ENCODE measurements at places on chromosomes 12 and 14.

- no peak for DNase-seq
Observed at GRCh38 chr12:5512601-5512970, 80.7 kb downstream of the NTF3 start.

DNA sequence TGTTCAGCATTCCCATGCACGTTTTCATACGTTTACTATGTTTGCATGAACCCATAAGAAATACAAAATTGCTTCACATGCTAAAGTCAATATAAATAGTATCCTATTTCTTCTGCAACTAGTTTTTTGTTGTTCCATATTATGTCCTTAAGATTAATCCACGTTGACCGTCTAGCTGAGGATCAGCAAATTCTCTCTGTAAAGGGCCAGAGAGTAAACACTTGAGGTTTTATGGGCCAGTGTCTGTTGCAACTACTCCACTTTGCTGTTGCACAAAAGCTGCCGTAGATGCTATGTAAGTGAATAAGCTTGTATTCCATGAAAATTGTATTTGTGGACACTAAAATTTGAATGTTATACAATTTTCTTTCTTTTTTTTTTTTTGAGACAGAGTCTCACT is 21.1 kb upstream of the PITPNM2 start:
- no peak for DNase-seq

- no peak for DNase-seq
Observed at GRCh38 chr14:60926002-60926401, 54.9 kb downstream of the TRMT5 start.

DNA sequence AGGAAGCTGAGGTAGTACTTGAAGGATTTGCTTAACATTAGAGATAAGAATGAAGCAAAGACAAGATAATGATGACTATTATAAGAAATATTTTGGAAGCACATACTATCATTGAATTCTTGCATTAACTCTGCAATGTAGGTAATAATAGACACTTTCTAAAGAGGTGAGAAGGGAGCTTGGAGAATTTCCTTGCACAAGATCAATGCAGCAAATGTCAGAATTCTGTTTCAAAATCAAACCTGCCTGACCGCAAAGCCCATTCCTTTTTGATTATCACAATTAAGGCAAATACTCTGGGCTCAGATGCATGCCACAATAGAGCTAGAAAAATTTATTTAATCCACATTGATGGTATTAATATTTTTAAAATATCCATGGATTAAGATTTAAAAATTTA is 50.4 kb upstream of the RIC8B start:
- no peak for DNase-seq

GRCh38 chr12:89424389-89424788 is 72.1 kb upstream of the DUSP6 start:
- DNase-seq: no peak

- DNase-seq: no peak
Observed at GRCh38 chr14:70173569-70173968, 15.2 kb downstream of the SLC8A3 start.

- DNase-seq: no peak
Observed at GRCh38 chr12:99911081-99911480, 73.7 kb downstream of the ANKS1B start.

DNA sequence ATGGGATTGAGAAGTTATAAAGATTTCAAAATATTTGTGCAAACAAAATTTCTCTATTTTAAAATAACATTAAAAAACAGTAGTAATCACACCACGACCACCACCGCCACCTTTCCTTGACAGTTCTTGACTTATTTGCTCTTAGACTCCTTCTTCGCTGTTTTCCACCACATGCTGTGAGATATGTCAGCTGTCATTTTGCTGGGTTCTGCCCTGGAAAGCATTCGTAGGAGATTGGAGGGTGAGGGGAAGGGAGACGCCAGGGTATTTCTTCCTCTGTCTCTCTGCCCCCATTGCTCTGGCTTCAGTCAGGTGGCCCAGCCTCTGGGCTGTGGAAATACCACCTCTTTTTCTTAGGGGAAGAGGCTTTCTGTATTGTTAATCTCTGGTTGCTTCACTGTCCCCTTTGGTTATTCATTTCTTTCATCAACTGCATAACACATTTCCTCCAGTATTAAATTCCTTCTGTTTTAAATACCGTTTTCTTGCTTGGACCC is 186.2 kb downstream of the NEDD1 start:
- DNase-seq: no peak

GRCh38 chr12:99039367-99040120 is 394.5 kb downstream of the APAF1 start:
- no peak for DNase-seq

DNA sequence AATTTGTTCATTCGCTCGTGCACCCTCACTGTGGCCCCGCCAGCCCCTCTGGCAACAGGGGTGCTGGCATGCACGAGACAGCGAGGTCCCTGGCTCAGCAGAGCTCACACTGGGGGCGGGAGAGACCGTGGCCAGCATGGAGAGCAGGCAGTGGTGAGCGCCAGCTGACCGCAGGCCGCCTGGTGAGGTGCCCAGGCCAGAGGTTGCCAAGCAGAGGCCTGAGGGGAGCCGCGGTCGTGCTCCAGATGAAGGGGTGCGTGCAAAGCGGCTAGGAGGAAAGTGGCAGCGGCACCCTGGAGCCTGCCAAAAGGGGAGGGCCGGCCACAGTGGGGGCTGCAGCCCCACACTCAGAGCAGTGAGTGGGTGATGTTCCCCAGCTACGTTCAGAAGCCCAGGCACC is 56.1 kb downstream of the CDC42BPB start:
- no peak for DNase-seq

- no peak for DNase-seq
Observed at GRCh38 chr12:89372584-89373370, 20.5 kb upstream of the DUSP6 start.

DNA sequence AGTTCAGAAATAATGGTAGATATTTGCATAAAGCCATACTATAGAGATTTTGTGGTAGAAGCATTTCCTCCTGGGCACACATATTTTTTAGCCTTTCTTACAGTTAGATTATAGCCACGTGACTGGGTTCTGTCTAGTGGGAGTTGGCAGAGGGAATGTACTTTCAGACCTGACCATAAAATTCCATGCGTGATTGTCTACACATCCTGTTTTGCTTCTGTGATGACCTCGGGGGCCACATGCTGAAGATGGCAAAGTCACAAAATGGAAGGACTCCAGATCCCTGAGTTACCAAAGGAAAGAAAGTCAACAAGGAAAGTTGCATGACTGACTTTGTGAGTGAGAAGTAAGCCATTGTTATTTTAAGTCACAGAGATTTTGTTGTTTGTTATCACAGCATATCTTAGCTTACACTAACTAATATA is 14.6 kb upstream of the MIA2 start:
- DNase-seq: no peak

- no peak for DNase-seq
Observed at GRCh38 chr12:83893101-83893500, 1019.5 kb downstream of the SLC6A15 start.

- DNase-seq: no peak
Observed at GRCh38 chr12:57852620-57853500, 6.3 kb upstream of the CTDSP2 start.

DNA sequence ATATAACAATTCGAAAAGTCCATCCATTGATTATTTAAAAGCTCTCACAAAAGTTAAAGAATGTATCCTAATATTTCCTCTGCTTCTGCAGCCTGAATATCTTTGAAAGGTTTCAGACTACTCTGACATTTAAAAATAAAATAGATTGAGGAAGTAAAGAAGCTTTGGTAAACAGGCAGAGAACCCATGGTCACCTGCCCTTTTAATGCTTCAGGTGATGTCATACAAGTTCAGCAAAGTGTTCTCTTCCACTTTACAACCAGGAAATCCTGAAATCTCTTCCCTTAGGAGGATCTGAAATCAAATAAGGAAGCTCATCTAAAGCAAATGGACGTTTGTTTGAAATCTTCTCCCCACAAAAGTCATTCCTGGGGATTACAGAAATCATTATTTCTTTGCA is 322.4 kb downstream of the PDZRN4 start:
- DNase-seq: no peak

- peak; percentile 70 for DNase-seq
Observed at GRCh38 chr12:121799156-121799841, 4.5 kb upstream of the SETD1B start.

DNA sequence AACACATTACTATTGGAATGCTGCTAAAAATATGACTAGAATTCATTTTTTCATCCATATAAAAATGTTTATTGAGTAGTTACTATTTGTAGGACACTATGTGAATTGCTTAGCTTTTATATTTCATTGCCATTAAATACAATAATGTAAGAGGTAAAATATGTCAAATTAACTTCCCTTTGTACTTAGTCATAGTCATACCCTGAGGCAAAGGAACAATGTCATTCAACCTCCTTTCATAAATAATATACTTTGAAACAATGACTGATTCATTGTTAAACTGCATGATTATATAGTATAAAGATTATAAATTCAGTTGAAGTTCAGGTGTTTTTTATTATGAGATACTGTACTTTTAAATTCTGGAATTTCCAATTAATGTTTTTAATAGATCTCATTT is 105.2 kb downstream of the GARIN6 start:
- DNase-seq: no peak

DNA sequence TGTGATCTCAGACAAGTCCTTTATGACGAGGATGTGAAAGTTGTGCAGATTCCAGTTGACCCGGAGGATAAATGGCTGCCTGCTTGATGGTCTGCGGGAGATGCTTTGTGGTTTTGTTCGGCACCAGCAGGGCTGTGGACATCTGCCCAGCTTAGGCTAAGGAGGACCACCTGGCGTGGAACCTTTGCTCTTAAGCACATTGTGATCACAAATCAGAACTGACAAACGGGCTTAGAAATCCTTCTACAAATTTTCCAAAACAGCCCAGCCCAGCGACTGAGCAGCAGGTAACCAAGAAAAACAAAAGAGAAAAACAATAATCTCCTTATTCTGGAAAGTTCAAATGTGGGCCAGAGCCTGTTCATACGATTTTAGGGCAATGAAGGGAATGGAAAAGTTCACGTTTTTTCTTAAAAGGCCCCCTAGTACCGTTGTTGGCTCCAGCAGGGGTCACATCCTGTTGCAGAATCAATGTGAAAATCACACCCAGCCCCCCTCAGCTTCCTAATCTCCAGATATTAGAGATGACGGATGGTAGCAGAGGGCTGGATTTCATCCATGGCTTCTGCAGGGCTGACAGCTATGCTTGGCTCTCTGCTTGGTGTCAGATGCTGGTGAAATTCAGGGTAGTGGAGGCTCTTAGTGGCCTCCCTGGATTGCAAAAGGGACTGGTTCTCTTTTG is 81.1 kb upstream of the RFLNA start:
- DNase-seq: no peak

DNA sequence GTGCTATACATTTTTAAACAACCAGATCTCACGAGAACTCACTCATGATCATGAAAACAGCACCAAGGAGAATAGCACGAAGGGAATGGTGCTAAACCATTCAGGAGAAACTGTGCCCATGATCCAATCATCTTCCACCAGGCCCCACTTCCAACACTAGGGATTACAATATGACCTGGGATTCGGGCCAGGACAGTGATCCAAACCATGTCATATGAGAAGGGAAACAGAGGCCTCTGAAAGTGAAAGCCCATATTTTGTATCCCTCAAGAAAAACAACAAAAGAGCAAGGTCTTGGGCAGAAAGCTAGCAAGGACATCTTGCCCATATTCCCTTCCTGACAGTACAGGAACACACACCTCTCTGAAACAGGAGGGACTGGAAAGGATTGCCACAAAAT is 163.9 kb upstream of the VASH1 start:
- DNase-seq: no peak

DNA sequence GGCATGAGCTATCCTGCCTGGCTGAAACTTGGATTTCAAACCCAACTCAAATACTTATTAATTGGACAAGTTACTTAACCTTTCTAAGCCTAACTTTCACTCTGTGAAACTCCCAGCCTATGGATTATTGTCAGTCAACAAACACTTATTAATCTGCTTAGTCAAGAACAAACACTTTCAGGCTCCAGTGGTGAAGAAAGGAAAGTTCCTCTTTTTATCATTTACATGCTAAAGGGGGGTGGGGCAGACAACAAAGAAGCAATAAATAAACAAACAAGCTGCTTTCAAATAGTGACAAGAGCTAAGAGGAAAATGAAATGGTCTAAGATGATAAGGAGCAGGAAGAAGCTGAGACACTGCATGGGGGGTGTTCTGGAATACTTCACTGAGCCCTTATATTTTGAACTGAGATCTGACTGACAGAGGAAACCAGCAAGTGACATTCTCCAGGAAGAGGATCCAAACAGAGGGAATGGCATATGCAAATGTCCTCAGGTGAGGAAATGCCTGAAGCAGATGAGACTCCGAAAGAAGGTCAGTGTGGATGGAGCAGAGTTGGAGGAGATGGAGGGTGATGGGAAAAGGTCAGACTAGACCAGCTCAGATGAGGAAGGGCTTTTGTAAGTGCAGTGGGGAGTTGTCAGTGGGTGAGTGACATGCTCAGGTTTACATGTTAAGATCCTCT is 259.6 kb downstream of the ITPR2 start:
- DNase-seq: no peak

DNA sequence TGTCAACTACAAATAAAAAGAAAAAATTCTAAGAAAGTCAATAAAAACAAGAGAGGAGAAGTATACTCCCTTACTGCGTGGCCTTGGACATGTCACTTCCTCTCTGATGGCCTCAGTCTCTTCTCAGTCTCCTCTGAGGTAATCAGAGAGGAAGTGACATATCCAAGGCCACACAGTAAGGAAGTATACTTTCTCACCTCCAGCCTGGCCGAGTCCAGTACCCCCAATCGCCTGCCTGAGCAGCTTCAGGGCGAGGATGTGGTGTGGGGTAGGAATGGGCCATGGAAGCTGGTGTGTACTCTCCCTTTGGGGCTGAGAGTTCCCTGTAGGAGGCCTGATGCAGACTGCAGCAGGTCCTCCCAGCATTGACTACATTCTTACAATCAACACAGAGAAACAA is 15.8 kb downstream of the VDR start:
- DNase-seq: no peak

DNA sequence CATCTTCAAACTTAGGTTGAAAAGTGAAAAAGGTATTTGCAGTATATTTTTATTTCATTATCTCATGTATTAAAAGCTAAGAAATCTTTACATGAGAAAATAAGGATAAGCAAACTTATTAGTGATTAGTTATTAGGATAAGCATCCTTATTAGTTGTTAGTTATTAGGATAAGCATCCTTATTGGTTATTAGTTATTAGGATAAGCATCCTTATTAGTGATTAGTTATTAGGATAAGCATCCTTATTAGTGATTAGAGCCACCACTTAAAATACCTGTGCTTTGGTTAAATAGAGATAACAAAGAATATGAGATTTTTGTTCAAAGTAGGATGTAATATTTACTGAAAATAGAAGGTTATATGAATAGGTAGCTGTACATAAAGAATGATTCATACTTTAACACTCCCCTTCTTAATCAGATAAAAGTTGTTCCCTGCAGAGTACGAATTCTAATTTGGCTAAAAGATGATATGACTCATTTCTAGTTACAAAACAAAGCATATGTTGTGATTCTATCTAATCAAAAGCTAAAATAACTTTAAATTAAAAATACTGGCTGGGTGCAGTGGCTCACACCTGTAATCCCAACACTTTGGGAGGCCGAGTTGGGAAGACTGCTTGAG is 56.4 kb downstream of the KDM5A start:
- no peak for DNase-seq

GRCh38 chr14:55707365-55707804 is 127.4 kb downstream of the KTN1 start:
- no peak for DNase-seq
